ENCODE measurements at places on chromosomes 2 and 18.
A peak's percentile ranks its signal among the peaks of the same experiment; 100 is the strongest.

DNA sequence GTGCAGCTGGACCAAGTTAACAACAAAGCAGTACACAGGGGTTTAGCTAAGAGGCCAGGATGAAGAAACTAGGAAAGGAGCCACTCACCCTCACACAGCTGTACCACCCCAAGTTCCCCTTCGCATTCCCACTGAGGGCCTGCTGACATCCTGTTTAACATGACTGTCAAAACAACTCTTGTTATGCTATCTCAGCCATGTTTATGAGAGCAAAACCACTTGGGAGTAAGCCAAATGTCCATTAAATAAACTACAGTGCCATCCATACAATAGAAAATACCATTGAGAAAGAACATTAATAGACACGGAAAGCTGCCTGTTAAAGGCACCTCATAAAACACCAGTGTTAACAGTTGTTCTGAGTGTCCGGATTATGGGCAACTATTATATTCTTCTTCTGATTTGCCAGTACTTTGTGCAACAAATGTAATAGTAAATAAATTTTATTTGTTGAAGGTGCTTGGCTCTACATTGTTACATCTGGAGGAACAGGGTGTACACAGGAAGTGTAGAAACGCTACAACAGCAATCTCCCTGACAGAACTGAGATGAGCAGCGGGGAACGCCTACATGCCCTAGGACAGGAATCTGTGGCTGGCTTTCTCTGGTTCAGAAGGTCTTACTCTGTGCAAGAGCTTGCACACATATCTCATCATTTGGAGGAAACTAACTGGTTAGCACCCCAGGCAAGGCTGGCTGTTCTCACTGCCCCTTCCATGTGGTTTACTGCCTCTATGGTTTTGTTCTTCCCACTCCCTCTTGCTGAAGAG lies 85.6 kb downstream of the EHD3 start:
- H3K36me3 ChIP-seq = no peaks in the 10 kb centered on the region
- DNase-seq = peak; percentile 83
- H3K4me1 ChIP-seq = peaks cover 47% of the 10 kb centered on the region
- no peak overlapping the region for H3K4me3 ChIP-seq
- peak overlapping the region; percentile 60 for H3K27ac ChIP-seq

GRCh38 chr2:170813611-170814532 lies 2.8 kb upstream of the GAD1 start:
- peak; percentile 77 for DNase-seq
- H3K27me3 ChIP-seq = peaks cover 40% of the 10 kb centered on the region
- 0 out of 2 replicates have a peak, but pooled peaks cover 6% of the 10 kb centered on the region for H3K4me1 ChIP-seq
- H3K36me3 ChIP-seq = no peaks in the 10 kb centered on the region
- H3K27ac ChIP-seq = no peak overlapping the region

DNA sequence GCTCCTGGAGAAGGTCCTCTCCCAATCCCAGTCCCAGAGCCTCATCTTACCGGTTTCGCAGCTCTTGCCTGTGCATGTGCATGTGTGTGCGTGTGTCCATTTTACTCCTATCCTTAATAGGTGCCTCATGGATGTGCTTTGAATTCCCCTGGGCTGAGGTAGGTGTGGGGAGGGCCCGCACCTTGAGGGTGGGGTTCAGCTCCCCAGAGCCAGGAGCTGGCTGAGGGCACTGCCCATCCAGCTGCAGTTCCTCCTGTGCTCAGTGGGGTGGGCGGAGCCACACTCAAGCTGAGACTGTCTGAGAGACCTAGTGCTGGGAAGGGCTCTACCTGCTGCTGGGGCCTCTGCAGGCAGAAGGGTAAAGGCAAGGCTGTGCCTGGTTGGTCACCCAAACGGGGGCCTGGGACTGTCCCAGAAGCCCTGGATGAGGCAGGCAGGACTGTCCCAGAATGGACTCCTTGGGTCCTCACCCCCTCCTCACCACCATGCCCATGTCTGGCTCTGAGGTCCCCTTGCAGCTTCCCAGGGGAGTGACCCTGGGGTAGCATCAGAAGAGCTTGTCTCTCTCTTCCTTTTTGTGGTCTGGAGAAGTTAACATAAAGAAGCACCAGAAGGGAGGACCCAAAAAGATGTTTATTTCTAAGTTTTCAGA lies 8.9 kb downstream of the GDF7 start:
- H3K27me3 ChIP-seq = peaks cover 21% of the 10 kb centered on the region
- H3K4me1 ChIP-seq = no peaks in the 10 kb centered on the region
- no peak overlapping the region for H3K27ac ChIP-seq
- DNase-seq = peak; percentile 47
- H3K4me3 ChIP-seq = no peak overlapping the region

- H3K36me3 ChIP-seq = no peaks in the 10 kb centered on the region
- DNase-seq = no peak
- no peaks in the 10 kb centered on the region for H3K27me3 ChIP-seq
Measured at GRCh38 chr18:6044773-6045172, 149.5 kb upstream of the TMEM200C start.

DNA sequence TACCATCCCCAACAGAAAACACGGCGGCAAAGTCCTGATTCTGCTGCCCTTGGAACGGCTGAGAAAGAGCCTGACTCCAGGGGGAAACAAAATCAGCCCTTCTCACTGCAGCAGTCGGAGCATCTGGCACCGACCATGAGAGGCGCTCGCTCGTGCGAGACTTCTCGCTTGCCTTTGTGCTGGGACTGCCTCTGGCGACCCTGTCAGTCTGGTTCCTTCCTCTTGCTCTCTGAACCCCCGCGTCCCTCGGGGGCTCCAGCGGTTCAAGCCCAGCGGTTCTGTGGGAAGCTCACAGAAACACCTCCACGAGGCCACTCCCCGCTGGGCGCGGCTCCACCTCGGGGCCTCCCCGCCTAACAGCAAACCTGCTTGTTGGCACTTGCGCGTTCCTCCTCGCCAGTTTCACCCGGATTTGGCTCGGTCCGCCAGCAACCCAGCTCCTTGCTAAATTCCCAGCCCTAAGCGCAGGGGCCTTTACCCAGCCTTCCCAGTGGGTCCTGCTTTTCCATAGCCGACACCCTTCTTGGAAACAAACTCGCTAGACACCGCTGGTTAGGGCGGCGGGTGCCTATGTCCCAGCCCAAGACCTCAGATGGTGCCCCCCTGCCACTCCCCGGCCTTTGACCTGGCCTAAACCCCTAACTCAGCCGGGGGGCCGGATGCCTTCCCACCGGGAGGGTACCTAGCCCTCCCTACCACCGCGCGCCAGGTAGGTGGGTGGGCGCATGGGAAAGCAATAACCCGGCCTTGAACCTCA lies 2.2 kb downstream of the RND3 start:
- DNase-seq = peak; percentile 84
- no peaks in the 10 kb centered on the region for H3K27me3 ChIP-seq

DNA sequence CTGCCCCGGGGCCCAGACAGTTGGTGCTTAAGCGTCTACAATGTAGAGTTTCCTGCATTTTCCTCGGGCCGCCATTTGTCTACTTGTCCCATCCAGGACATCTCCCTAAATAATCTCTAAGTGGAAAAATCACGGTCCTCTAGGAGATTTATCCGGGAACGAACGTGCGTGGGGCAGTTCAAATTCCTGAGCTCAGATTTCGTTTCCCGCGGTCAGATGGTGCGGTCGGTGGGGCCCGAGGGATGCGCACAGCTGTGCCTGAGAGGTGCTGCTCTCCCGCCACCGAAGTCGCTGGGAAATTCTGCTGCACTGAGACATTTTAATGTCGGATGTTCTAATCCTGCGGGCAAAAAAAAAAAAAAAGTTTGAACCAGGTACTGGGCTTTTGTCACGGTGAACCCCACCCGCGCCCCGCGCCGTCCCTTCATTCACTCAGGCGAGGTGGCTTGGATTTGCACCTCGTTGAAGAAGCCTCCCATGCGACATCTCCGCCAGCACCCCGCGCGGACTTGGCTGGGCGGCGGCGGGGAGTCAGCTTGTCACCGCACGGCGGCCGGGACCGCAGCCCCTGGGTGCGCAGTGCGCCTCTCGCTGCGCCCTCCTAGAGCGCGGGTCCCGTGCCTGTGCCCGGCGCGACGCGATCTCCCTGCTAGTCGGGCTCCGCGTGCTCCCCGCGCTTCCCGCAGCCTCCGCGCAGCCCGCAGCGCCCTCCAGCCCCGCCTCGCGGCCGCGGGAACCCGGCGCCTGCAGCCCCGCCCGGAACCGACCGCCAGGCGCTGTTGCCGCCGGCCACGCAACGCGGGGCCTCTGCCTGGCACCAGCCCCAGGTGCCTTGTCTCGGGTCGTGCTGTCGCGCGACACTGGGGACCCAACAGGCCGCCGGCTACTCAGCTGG lies 191.9 kb upstream of the TCF4 start:
- no peaks in the 10 kb centered on the region for H3K27me3 ChIP-seq
- H3K4me3 ChIP-seq = peak overlapping the region; percentile 75
- peak; percentile 71 for DNase-seq
- H3K36me3 ChIP-seq = no peaks in the 10 kb centered on the region
- no peak overlapping the region for H3K27ac ChIP-seq
- H3K4me1 ChIP-seq = no peaks in the 10 kb centered on the region

DNA sequence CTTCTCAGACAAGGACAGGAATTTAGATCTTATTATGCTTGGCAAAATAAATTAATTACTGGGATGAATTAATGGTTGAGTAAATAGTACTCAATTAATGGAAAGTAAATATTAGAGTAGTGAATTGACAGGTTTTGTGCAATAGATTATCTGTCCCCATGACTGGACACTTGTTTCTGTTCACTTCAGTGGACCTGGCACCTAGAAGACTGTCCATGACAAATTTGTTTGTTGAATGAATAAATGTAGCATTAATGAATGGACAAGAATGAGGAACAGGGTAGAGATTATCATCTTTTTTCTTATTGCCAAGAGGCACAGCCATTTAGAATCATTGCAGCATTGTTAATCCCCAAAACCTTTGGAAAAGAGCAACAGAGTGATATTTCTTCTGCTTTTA lies 570.0 kb upstream of the CRIM1 start:
- H3K36me3 ChIP-seq = no peaks in the 10 kb centered on the region
- no peaks in the 10 kb centered on the region for H3K27me3 ChIP-seq
- no peaks in the 10 kb centered on the region for H3K4me1 ChIP-seq

DNA sequence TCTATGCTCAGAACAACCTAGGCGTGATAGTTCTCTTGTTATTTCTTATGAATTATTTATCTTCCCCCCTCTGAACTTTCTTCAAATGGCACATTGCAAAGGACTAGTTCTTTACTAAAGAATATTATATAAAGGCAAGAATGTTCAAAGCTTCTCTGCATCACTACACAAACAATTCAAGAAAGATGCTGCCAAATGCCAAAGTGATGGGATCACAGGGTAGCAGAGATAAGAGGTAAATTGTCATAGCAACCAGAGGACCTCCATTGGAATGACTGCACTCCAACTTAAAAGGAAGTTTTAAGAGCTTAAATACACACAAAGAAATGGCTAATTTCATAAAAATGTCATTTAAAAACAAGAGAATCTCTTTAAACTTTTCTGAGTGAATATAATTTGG lies 72.8 kb downstream of the AQP4 start:
- peak; percentile 13 for DNase-seq
- H3K27ac ChIP-seq = no peak overlapping the region
- no peaks in the 10 kb centered on the region for H3K27me3 ChIP-seq
- H3K4me1 ChIP-seq = no peaks in the 10 kb centered on the region
- H3K36me3 ChIP-seq = no peaks in the 10 kb centered on the region

DNA sequence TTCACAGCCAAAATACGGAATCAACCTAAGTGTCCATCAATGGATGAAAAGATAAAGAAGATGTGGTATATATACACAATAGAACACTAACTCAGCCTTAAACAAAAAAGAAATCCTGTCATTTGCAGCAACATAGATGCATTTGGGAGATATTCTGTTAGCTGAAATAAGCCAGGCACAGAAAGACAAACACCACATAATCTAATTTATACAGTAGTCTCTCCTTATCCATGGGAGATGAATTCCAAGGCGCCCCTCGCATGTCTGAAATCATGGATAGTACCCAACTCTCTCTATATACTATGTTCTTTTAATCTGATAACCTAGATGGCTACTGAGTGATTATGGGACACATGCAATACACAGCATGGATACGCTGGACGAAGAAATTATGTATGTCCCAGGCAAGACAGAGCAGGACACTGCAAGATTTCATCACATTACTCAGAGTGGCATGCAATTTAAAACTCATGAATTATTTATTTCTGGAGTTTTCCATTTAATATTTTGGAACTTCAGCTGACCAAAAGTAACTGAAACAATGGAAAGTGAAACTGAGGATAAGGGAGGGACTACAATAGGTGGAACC lies 39.5 kb downstream of the ORC4 start:
- H3K27me3 ChIP-seq = no peaks in the 10 kb centered on the region
- DNase-seq = no peak
- no peaks in the 10 kb centered on the region for H3K36me3 ChIP-seq
- H3K4me1 ChIP-seq = no peaks in the 10 kb centered on the region
- H3K4me3 ChIP-seq = no peak overlapping the region
- H3K27ac ChIP-seq = no peak overlapping the region

- DNase-seq = no peak
- H3K4me3 ChIP-seq = no peak overlapping the region
- no peaks in the 10 kb centered on the region for H3K36me3 ChIP-seq
- H3K27me3 ChIP-seq = no peaks in the 10 kb centered on the region
Measured at GRCh38 chr2:222799262-222799918, 61.4 kb upstream of the ACSL3 start.

GRCh38 chr2:230267556-230267955 lies 42.0 kb downstream of the SP140 start:
- no peak overlapping the region for H3K4me3 ChIP-seq
- no peak for DNase-seq
- H3K36me3 ChIP-seq = no peaks in the 10 kb centered on the region
- H3K4me1 ChIP-seq = no peaks in the 10 kb centered on the region

DNA sequence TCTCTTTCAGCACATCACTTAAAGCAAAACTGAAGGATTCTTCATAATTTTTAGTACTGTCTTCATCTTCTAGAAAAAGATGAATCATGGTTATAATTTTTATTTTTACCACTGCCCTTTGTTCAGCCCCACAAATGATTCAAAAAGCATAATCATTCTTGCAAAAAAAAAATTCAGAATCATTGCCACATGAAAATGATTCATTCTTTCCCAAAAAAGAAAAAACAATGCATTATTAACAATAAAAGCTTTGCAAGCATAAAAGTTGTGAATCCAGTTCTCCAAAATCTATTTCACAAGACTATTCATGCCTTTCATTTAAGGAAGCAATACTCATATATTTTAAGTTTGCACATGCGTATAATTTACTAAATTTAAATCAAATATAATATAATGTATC lies 204.8 kb downstream of the RBM43 start:
- peak overlapping the region; percentile 90 for H3K27ac ChIP-seq
- H3K4me1 ChIP-seq = peaks cover 35% of the 10 kb centered on the region
- DNase-seq = peak; percentile 75
- H3K4me3 ChIP-seq = no peak overlapping the region
- H3K36me3 ChIP-seq = no peaks in the 10 kb centered on the region

GRCh38 chr2:115199966-115200365 lies 757.5 kb downstream of the DPP10 start:
- H3K27ac ChIP-seq = no peak overlapping the region
- no peak for DNase-seq
- H3K4me1 ChIP-seq = no peaks in the 10 kb centered on the region
- no peak overlapping the region for H3K4me3 ChIP-seq
- no peaks in the 10 kb centered on the region for H3K36me3 ChIP-seq
- H3K27me3 ChIP-seq = no peaks in the 10 kb centered on the region
